ENCODE measurements at places on chromosomes 11 and 22.

DNA sequence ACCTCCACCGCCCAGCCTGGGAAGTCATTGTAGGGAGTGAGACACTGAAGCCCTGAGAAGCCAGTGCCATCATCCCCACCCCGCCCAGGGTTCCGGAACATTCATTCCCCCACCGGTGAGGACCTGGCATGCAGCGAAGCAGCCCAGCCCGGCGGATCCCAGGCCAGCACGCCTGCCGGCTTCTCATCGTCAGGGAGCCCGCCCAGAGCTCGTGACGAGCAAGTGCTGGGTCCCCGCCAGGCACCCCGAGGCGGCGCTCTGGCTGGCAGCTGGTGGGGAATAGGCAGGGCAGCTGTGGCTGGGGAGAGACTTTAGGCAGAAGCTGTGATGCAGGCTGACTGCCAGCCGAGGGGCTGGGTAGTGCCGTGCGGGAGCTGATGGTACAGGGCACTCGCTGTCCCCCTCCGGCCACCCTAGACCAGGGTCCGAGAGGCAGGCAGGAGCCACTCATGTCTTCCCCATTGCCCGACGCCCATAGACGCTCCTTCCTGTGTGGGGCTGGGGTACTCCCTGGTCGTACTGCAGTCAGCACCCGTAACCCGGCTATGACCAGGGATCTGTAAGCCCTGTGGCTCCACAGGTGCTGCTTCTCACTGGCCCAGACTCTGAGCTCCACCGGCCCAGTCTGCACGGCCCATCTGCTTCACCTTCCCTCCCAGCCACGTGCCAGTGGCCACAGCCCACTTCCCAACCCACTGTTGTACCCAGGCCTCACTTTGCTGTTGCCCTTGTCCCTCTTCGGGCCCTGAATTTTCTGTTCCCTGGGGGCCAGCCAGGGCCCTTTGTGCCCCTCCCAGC, 24.5 kb upstream of the CABP7 start:
- no peak for DNase-seq
- H3K27ac ChIP-seq: no peak overlapping the region
- no peak overlapping the region for H3K4me3 ChIP-seq

DNA sequence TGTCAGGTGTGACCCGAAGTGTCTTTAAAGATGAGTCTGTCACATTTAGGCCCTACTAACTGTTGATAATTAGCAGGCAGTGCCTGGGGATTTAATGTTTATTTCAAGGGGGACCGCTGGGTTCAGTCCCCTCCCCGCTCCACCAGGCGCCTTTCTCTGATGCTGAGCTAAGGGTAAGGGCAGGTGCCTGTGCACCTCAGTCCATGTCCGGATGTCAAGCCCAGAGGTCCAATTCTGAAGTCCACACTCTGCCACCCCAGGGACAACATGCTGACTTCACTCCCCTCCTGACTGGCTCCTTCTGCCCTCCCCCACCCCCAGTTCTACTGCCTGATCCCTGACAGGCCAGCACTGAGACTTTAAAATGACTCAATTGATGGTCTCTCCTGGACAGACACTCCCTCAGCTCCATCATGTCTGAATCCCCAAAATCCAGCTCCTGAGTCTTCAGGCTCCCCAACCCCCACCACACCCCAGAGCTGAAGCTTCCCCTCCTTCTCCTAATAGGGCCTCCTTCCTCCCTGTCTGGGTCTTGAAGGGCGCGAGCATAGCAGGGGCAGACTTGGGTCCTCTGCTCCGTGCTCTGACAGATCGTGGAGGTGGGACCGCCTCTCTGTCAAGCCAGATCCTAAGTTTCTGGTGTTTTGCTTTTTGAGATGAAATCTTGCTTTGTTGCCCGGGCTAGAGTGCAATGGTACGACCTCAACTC, 49.8 kb upstream of the ANO1 start:
- DNase-seq: no peak
- no peaks in the 10 kb centered on the region for H3K36me3 ChIP-seq
- H3K27ac ChIP-seq: no peak overlapping the region
- H3K4me1 ChIP-seq: no peaks in the 10 kb centered on the region

- peaks cover 20% of the 10 kb centered on the region for H3K36me3 ChIP-seq
- no peaks in the 10 kb centered on the region for H3K27me3 ChIP-seq
- no peaks in the 10 kb centered on the region for H3K4me1 ChIP-seq
- H3K4me3 ChIP-seq: no peak overlapping the region
Observed at GRCh38 chr22:49797706-49798105, 30.0 kb downstream of the BRD1 start.

DNA sequence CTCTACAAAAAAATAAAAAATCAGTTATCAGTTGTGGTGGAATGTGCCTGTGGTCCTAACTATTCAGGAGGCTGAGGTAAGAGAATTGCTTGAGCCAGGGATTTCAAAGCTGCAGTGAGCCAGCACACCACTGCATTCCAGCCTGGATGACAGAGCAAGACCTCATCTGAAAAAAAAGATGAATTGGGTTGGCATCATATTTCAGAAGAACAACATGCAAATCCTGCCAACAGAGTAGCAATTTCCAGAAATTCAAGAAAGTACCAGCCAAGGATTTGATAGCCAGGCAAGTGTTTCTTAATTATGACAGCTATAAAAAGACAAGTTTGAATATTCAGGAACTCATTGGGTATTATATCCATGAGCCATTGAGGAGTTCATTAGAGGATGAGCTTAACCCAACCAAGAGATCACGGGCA, 75.2 kb downstream of the USP47 start:
- no peaks in the 10 kb centered on the region for H3K4me1 ChIP-seq
- no peak overlapping the region for H3K27ac ChIP-seq
- peak; percentile 61 for DNase-seq
- no peak overlapping the region for H3K4me3 ChIP-seq

GRCh38 chr11:61844909-61845565, 16.9 kb downstream of the FADS2 start:
- no peak overlapping the region for H3K4me3 ChIP-seq
- DNase-seq: no peak
- peaks cover 38% of the 10 kb centered on the region for H3K36me3 ChIP-seq

- H3K27ac ChIP-seq: no peak overlapping the region
- H3K4me1 ChIP-seq: no peaks in the 10 kb centered on the region
- no peak overlapping the region for H3K4me3 ChIP-seq
- peak; percentile 32 for DNase-seq
- H3K27me3 ChIP-seq: no peaks in the 10 kb centered on the region
Observed at GRCh38 chr11:70415191-70415590, 16.9 kb downstream of the CTTN start.

- no peaks in the 10 kb centered on the region for H3K27me3 ChIP-seq
- H3K27ac ChIP-seq: no peak overlapping the region
- no peaks in the 10 kb centered on the region for H3K36me3 ChIP-seq
Observed at GRCh38 chr11:1206391-1207271, 16.2 kb upstream of the MUC5B start.

DNA sequence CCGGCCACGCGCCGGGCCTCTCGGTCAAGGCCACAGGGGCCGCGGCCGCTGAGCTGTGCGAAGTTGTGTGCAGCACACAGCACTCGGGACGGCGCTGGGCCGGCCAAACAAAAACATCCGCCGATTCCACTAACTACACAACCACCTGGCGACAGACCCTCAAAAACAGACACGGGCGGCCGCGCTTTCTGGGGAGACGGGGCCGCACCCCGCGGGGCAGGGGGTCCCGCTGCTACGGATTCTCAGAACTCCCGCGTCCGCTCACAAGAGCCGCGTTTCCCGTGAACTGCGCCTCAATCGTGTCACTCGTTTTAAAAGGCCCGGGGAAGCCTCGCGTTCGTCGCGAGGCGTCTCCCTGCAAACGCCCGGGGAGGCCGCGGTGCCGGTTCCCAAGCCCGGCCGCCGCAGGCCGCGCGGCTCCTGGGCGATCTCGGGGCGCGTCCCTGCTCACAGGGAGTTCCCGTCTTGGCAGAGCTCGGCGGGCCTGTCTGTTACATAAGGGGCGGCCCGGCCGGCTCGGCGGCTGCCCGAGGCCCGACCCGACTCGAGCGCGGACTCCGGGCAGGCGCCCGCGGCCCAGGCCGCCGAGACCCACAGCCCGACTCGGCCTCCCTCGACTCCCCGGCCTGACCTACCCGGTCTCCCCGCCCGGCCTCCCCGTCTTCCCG, 936 bp downstream of the BRD1 start:
- DNase-seq: peak; percentile 25
- peaks cover 1% of the 10 kb centered on the region for H3K4me1 ChIP-seq
- peaks cover 14% of the 10 kb centered on the region for H3K36me3 ChIP-seq
- H3K27me3 ChIP-seq: no peaks in the 10 kb centered on the region

Data from mesendoderm (in vitro differentiated cells).